ENCODE measurements at places on chromosomes 5 and 9.

- DNase-seq, result no peak
These were observed 281.9 kb downstream of the MARCHF11 start for GRCh38 chr5:15897656-15898055.

DNA sequence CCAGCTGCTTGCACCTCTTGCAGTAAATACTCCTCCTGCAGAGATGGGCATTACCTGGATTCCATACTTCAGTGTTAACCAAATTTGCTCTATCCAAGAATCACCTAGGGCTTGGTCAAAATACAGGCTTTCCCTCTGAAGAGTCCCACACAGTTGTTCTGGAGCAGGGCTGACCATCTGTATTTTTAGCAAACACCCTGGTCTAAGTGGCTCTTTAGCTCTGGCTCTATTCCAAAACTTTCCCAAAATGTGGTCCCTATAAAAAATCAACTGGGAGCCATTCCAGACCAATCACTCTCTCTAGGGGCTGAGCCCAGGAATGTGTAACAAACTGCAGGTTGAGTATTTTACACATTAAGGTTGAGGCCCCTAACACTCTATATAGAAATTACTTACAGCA is 153.7 kb downstream of the SPOCK1 start:
- no peak for DNase-seq

DNA sequence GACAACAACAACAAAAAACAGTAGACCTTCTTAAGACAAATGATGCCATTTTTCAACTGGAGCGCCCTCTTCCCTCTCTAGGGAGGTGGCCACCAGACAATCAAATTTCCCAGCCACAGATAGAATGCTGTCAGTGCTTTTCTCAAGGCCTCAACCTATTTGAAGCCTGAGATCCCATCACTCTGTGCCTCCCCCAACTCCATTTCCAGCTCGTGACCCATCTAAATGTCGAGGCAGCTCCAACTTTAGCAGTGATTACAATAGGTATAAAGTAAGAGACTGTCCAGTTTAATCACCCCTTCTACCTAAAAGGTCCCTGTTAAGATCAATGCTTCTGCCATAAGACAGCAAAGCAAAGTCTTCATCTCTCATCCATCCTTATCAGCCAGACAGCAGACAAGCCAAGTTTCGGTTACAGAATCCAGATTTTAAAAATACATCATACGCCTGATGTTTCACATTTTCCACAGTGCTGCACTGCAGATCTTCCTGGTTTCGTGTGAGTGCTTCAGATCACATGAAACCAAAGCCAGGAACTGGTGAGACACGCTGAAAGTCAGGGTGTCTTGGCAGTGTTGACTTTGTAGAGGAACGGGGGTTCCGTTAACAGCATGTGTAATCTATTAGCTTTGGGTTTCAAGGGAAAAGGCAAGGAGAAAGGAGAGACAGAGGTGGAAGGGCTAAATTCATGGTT is 447.8 kb downstream of the ENC1 start:
- DNase-seq, result no peak

DNA sequence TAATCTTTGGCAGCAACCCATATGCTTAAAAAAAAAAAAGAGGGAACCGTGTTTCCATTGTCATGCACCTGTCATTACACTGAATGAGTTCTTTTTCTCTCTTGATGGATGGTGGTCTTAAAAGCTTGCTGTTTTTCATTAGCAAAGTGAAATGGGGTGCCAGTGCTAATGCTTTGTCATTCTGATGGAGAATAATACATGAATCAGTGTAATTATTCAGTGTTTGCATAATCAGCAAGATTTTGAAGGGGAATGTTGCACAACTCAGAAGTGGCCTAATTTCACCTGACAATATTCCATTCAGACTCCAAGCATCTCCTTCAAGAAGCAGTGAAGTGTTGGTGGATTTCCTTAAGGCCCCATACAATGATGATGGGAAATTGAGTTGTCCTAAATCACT is 38.1 kb downstream of the MAP1B start:
- no peak for DNase-seq

GRCh38 chr5:37792975-37793631 is 46.7 kb downstream of the GDNF start:
- DNase-seq, result no peak

DNA sequence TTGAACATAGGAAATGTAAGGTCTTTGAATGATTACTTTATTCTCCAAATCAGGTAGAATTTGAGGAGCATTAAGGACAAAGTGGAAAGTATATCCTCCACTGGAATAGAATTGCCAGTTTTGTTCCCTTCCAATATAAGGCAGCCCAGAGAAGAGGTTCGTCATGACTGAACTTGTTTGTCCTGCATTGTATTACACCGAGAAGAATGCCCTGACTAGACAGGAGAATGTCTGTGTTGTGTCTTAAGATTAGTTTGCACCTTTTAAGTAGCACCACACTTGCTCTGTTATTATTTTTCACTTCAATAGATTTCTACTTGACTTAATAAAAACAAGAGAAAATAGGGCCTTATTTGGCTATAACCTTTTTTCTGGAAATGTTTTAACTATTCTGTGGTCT is 586.2 kb upstream of the PTGER4 start:
- DNase-seq, result no peak

DNA sequence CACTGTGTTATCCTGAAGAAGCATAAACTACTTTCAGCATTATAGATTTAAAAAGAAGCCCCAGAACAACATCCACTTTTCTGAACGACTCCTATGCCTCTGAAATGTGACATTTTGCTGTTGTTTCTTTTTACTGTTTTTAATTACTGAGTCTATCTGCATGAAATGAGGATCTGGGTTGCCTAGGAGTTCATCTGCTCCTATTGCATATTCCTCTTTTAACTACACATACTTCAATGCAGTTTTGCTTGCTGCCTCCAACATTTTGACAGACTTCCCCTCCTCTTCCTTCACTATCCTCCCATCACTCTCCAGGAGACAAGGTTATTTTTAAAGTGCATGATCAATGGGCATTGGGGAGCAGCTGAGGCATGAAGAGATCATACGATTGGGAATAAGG is 164.5 kb downstream of the TMC1 start:
- DNase-seq, result no peak

- no peak for DNase-seq
These were observed 53.5 kb upstream of the MCCC2 start for GRCh38 chr5:71533615-71534014.

DNA sequence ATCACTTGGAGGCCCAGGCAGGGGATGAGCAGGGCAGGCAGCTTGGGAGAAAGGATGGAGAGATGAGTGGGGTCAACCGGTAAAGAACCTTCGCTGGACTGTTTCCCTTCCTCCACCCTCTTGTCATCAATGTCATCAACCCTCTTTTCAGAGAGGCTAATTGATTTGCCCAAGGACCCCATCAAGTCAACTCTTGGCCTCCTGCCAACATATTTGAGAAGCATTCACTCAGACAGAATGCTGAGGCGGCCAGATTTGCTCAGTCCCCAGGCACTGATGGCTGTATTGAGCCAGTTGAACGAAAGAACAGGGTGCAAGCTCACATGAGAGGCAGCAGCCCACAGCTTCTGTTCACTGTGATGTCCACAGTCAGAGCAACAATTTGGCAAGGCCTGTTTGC is 193.5 kb downstream of the RFK start:
- no peak for DNase-seq

DNA sequence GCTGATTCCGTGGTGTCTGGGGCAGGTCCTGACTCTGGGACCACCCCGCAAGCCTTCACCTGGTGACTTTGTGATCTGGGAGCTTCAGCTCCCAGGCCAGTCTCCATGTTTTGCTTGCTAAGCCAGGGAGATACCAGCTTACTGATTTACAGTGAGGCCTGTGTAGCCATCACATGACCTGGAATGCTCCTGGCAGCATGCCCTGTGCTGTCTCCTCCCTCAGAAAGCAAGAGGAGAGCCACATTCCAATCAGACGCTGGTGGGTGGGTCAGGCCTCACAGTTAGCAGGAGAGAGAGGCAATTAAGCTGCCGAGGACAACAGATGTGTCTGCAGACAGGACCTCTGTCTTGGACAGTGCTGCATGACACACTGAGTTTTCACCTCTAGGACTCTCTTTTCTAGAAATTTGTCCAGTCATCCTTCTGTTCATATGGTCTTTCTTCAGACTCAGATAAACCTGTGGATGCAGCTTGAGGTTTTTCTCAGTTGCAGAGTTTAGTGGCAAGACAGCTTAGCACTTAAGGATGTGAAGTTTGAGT is 24.4 kb upstream of the GRPEL2 start:
- peak; percentile 82 for DNase-seq

- no peak for DNase-seq
These were observed 21.9 kb upstream of the FOXE1 start for GRCh38 chr9:97830884-97831829.

GRCh38 chr5:151685749-151686673 is 704 bp downstream of the SPARC start:
- no peak for DNase-seq

GRCh38 chr9:85740787-85741094 is 1.0 kb downstream of the AGTPBP1 start:
- no peak for DNase-seq

GRCh38 chr5:87081016-87081415 is 186.7 kb upstream of the RASA1 start:
- DNase-seq, result no peak

GRCh38 chr5:90518661-90519060 is 10.7 kb downstream of the LYSMD3 start:
- peak; percentile 44 for DNase-seq

- DNase-seq, result no peak
These were observed 19.3 kb downstream of the FYB1 start for GRCh38 chr5:39200081-39200480.

DNA sequence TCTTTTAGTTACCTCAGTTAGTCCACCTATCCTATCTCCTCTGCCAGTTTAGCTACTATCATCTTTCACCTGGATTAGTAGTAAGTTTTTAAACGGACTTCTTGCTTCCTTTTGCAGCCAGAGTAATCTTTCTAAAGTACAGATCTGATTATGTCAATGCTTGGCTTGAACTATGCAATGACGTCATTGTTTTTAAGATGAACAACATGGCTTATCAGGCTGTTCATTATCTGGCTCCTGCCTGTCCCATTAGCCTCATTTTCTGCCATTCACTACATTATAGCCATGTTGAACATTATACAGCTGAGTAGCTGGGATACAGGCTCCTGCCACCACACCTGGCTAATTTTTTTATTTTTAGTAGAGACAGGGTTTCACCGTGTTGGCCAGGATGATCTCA is 98.7 kb downstream of the RANBP17 start:
- no peak for DNase-seq

- no peak for DNase-seq
These were observed 466.2 kb downstream of the KDM4C start for GRCh38 chr9:7223981-7224380.

DNA sequence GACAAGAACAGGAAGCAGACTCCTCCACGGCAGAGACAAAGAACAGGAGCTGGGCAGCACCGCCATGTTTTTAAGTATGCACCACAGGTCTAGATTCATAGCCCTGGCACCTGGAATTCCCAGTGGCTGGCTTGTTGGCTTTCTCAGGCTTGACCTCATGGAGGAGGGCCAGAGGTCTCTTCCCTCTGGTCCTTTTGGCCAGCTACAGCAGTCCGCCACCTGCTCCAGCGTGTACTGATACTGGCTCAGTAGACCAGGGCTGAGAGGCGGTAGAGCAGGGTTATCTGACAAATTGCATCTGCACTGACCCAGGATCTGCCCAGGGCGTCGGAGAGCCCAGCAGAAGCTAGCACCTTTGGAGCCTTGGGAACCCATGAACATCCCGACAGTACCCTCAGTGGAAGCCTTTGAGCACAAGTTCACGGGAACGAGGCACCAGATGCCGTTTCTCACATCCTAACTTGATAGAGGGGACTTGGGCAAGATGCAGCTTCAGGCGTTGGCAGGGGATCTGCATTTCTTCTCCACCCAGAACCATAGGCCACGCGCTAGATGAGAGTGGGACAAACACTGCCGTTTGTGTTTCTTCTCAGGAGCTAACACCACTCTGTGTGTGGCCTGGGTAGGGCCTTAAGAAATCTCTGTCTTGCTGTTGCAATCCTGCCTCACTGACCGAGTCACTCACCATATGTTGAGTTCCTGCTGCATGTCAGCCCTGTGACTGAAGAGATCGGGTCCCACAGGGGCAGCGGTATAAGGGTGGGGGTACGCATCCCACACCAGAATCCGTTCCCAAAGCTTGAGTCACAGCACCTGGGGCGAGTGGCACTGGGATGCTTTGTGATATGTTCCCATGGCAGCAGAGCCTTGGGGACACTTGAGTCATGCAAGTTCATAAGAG is 90.3 kb upstream of the OTULINL start:
- no peak for DNase-seq

DNA sequence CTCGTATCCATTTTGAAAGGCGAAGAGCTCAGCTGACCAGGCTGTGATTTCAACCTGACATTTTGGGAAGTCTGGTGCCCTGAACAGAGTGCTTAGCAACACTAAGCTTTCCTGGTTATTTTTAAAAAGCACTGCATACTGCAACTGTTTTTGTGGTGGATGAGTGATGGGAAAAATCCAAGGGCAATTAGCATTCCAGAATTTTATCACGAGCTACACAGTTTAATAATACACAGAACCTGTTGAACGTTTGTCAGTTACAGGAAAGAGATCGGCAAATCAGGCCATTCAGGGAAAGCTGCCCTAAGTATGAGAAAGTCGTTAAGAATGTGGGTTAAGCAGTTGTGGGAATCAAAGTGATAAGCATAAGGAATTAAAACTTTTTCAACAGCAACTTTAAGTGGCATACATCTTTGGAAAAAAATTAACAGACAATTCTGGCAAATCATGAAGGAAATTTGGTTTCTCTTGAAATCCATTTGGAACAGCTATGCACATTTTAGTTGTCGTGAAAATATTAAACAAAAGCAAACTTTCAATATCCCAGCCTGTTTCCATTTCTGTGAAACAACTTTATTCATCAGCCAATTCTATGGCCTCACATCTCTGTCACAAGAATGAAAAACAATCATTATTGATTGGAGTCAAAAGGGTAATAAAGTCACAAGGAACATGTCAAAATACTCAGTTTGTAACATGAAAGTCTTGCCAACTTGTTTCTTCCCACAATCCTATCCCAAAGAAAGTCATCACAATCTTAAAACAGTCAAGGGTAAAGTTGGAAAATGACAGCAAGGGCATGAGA is 25.7 kb downstream of the PUM3 start:
- DNase-seq, result peak; percentile 43

DNA sequence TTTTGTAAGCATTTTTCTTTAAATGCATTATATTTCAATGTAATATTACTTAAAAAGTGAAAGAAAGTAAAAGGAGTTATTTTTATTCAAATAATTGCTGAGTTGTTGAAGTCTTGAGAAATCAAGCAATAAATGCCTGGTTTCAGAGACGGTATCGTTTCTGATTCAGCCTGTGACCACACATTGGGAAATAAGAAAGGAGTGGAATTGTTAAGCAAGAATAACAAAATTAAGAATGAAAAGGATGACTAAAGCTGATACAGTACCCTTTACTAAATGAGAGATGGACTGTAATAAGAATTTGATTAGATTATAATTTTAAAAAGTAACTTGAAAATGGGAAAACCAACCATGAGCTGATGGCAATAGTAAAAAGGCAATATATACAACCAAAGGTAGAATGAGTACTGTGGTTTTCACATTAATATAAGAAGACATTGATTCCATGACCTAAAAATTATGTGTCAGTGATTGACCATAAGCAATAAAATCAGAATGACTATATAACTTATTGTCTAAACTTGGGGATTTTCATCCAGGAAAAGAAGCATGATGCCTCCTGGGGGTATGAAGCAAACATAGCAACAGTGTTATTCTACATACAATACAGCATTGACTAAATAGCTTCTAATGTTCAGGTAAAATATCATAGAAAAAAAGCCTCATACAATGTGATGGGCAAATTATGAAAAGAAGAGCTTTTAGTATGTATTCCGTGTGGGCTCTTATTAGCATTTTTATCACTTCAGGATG is 101.9 kb upstream of the PRDM9 start:
- no peak for DNase-seq

- no peak for DNase-seq
These were observed 6.2 kb upstream of the PDLIM4 start for GRCh38 chr5:132251220-132251725.

Measured in astrocyte of the cerebellum (primary cell).